Activated CD4-positive, alpha-beta T cell treated with anti-CD3 and anti-CD28 coated beads, Interleukin-2, amount 10 ng/mL, durations not matched to agents 7 days and 5 days (primary cell): ENCODE measurements at places on chromosomes 12 and 14.

GRCh38 chr14:39005044-39005880 is 97.8 kb downstream of the SEC23A start:
- H3K27ac ChIP-seq: no peak overlapping the region
- H3K4me3 ChIP-seq: no peak overlapping the region
- peaks cover 9% of the 10 kb centered on the region for H3K27me3 ChIP-seq
- no peaks in the 10 kb centered on the region for H3K4me1 ChIP-seq
- H3K36me3 ChIP-seq: no peaks in the 10 kb centered on the region
- DNase-seq: no peak

- no peaks in the 10 kb centered on the region for H3K36me3 ChIP-seq
- H3K4me1 ChIP-seq: no peaks in the 10 kb centered on the region
- H3K27ac ChIP-seq: no peak overlapping the region
- no peaks in the 10 kb centered on the region for H3K27me3 ChIP-seq
Measured at GRCh38 chr12:84336231-84336630, 576.4 kb downstream of the SLC6A15 start.

- no peak for DNase-seq
- H3K27me3 ChIP-seq: no peaks in the 10 kb centered on the region
Measured at GRCh38 chr12:43883748-43884147, 47.9 kb downstream of the TMEM117 start.

- H3K27ac ChIP-seq: no peak overlapping the region
- no peaks in the 10 kb centered on the region for H3K4me1 ChIP-seq
- H3K36me3 ChIP-seq: no peaks in the 10 kb centered on the region
- DNase-seq: no peak
- no peaks in the 10 kb centered on the region for H3K27me3 ChIP-seq
Measured at GRCh38 chr12:115810122-115810901, 467.2 kb downstream of the MED13L start.

DNA sequence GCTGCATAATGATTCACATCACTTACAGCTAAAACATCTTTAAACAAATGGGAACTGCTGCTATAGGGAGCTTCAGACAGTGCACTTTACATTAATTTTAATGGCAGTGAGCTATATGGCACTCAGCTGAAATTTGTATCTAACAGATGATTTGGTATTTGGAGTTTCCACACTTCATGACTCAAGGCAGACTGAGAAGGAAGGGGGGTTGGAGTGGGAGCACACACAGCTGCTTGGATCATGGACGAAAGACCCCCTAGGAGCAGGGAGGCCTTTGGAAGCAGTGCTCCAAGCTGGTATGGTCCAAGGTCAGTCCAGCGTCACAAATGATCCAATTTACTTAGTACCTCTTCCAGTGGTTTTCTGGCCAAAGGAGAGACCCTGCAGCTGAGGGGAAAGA is 389.7 kb downstream of the FUT8 start:
- H3K4me3 ChIP-seq: no peak overlapping the region
- peaks cover 4% of the 10 kb centered on the region for H3K27me3 ChIP-seq
- no peak overlapping the region for H3K27ac ChIP-seq
- H3K4me1 ChIP-seq: no peaks in the 10 kb centered on the region

- H3K27ac ChIP-seq: no peak overlapping the region
- H3K27me3 ChIP-seq: peaks cover 4% of the 10 kb centered on the region
- no peaks in the 10 kb centered on the region for H3K4me1 ChIP-seq
- H3K36me3 ChIP-seq: no peaks in the 10 kb centered on the region
Measured at GRCh38 chr12:106276032-106276740, 26.3 kb upstream of the TCP11L2 start.

- no peak overlapping the region for H3K4me3 ChIP-seq
- DNase-seq: no peak
- H3K36me3 ChIP-seq: no peaks in the 10 kb centered on the region
- H3K4me1 ChIP-seq: no peaks in the 10 kb centered on the region
- H3K27ac ChIP-seq: no peak overlapping the region
- peaks cover 20% of the 10 kb centered on the region for H3K27me3 ChIP-seq
Measured at GRCh38 chr14:104447750-104448149, 131.8 kb upstream of the C14orf180 start.

- H3K36me3 ChIP-seq: peaks cover 18% of the 10 kb centered on the region
- no peaks in the 10 kb centered on the region for H3K27me3 ChIP-seq
- DNase-seq: no peak
- H3K27ac ChIP-seq: no peak overlapping the region
- H3K4me3 ChIP-seq: no peak overlapping the region
Measured at GRCh38 chr12:79895804-79896203, 39.1 kb downstream of the PPP1R12A start.

GRCh38 chr12:110745542-110746284 is 3.0 kb upstream of the PPP1CC start:
- H3K36me3 ChIP-seq: peaks cover 11% of the 10 kb centered on the region
- peaks cover 17% of the 10 kb centered on the region for H3K4me1 ChIP-seq
- DNase-seq: no peak
- peaks cover 2% of the 10 kb centered on the region for H3K27me3 ChIP-seq
- no peak overlapping the region for H3K27ac ChIP-seq
